GOT3 (cell line): ENCODE measurements at places on chromosomes 7 and 10.

DNA sequence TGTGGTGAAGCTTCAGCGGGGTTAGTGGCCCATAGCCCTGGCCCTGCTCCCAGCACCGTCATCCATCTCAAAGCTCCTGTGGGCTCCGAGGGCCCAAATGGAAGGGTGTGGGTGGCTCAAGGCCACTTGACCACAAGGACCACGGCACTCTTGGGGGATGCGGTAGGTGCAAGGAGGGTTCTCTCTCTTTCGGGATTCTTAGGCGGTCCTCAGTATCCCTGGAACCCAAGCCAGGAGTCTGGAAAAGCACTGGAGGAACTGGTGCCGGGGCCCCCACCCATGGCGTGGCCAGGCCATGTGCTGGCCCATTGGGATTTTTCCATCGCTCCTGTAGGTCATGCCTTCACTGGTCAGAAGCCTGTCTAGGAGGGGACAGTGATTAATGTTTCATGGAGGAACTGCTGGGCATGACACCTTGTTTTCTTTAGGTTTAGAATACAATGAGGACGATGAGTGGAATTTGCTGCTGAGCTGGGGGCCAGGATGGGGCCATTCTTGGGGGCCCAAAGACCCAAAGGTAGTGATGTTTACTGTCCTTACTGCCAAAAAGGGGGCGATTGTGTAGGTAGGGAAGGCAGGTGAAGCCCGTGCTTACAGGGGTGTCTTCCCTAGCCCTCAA, 16.7 kb downstream of the AQP1 start:
- no peak for DNase-seq

- DNase-seq = no peak
Observed at GRCh38 chr7:91276909-91277308, 12.7 kb downstream of the FZD1 start.

DNA sequence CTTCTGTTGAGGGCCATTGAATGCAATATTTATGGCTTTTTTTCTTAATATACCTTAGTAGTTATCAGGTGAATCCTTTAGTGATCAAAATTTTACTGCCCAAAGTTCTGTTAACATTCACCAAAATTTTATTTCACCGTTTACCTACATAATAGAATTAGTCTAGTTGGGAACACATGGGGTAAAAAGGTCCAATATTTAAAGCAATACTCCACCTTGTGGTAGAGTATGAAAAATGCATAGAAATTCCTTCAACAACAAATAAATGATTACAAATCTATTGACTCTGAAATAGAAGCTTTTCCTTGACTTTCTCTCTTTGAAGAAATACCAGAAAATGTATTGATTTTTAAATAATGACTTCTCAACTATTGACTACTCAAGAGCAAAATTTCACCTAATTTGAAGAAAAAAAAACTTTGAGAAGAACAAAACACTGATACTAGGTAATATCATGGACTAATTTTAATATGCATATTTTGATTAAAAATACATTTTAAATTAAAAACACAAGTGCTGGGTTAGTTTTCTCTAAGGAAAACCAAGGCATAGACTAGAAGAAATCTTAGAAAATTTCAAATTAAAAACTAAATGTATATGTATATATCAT, 43.3 kb downstream of the POLR1F start:
- DNase-seq = no peak

GRCh38 chr10:120460776-120461175, 3.7 kb downstream of the PLPP4 start:
- peak; percentile 20 for DNase-seq

DNA sequence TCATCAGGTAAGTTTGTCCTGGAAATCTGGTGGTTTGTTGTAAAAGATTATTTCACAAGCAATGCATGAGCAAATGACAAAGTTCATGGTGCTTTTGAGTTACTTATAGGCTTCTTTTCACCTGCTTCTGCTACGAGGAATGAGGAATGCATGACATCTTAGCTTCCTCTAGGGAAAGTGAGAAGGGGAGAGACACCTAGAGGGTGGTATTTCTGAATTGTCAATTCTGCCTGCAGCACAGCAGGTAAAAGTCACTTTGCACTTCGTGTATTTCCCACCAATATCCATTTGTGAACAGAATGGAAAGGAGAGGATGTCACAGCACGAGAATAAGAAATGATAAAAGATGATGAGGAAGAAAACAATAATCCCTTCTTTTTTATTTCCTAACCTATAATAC, 153.4 kb upstream of the FEZF1 start:
- no peak for DNase-seq

DNA sequence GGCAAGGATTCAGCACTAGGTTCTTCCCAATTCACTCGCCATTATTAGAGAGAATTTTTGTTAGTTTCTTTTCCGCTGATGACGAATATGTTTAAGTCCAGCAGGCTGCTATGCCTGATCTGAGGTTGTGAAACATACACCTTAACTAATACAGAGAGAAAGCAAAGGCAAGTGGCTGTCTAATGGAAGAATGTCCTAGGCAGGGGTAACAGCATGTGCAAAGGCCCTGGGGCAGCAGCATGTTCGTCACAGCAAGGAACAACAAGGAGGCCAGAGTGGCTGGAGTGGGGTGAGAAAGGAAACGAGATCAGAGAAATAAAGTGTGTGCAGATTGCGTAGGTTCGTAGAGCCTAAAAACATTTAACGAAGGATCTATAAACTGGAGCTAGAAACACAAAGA, 35.4 kb upstream of the CCDC7 start:
- DNase-seq = no peak

DNA sequence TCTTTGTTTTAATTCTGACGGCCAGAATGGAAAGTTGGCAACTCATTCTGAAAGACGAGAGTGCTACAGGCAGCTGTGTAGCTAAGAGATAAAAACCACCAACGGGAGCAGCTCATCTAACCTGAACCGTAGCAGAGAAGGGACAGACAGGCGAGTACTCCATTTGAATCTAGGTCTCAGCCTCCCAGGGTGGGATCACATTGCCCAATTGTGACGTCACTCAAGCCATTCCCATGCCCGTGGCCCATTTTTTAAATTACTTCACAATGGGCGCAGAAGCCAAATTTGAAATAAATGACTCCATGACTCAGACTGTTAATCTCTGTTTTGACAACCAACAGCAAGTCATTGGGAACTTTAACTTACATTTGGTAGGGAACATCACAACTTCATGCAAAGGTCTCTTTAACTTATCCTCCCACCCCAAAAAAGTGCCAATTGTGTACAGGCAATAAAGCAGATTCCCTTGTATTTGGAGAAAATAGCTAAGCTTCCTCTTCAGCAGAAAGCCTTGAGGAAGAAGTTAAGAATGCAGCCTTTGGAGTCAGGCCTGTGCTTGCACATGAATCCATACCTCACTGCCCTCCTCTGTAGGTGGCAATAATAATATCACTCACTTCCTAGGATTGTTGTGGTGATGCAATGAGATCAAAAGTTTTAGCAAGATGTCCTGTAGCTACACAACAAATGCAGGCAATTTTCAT, 93.2 kb upstream of the KIF5B start:
- peak; percentile 34 for DNase-seq

- no peak for DNase-seq
Observed at GRCh38 chr7:93194386-93194785, 31.9 kb downstream of the HEPACAM2 start.

GRCh38 chr7:14635955-14636354, 266.6 kb downstream of the DGKB start:
- no peak for DNase-seq
